ENCODE measurements at places on chromosomes 2 and 18.

DNA sequence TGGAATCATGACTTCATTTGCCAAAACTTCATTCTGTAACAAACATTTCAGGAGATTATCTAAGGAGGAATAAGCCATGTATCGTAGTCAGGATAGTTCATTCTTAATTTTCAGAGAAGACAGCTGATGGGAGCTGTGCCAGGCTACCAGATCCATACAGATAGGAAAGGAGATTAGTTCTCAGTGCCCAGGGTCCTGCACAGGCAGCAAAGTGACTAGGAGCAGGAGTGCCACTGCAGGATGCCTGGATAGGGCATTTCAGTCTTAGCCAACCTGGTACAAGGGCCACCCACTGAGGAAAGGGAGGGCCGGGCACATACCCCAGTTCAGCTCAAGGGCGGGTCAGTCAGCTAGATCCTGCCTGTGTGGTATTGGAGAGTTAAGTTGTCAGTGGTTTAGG is 6.7 kb upstream of the OSR1 start:
- no peak for DNase-seq

- no peak for DNase-seq
Measured at GRCh38 chr18:23302511-23302850, 150.6 kb upstream of the RIOK3 start.

- DNase-seq = no peak
Measured at GRCh38 chr2:39719317-39719716, 53.6 kb downstream of the TMEM178A start.

- no peak for DNase-seq
Measured at GRCh38 chr2:241234066-241234790, 45.8 kb downstream of the ANO7 start.

DNA sequence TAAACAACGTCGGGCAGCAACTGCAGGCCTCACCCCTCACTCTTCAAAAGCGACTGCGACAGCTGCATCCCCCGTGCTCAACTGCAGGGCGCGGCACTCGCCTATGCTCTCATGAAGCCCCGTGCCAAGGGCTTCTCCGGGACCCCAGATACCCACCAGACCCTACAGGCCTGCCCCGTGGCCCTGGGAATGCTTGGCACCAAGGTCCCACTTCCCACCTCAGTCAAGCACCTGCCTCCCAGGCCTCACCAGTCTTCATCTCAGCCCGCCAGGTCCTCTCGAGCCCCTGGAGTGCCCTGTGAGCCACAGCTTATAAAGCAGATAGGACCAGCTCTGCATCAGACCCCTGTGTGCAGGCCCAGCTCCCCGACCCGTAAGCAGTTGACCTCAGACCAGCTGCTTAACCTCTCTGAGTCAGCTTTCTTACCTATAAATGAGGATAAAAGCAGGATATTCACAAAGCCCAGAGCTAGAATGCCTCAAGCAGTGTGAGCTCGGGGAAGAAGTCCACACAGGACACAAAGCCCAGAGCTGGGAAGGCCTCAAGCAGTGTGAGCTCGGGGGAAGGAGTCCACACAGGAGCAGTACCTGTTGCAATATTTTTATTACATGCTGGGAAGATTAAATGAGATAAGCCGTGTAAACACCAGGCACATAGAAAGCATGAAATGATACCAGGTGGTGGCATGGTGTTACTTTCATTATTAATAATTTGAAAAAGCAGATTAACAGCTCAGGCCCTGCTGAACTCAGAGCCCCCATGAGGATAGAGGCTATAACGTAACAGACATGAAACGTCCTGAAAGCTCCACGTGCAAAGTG is 96.9 kb downstream of the HDAC4 start:
- no peak for DNase-seq
